ENCODE measurements at places on chromosomes 2 and 18.
A peak's percentile ranks its signal among the peaks of the same experiment; 100 is the strongest.

GRCh38 chr2:41735476-41735875 is 312.3 kb upstream of the PKDCC start:
- no peak for DNase-seq

DNA sequence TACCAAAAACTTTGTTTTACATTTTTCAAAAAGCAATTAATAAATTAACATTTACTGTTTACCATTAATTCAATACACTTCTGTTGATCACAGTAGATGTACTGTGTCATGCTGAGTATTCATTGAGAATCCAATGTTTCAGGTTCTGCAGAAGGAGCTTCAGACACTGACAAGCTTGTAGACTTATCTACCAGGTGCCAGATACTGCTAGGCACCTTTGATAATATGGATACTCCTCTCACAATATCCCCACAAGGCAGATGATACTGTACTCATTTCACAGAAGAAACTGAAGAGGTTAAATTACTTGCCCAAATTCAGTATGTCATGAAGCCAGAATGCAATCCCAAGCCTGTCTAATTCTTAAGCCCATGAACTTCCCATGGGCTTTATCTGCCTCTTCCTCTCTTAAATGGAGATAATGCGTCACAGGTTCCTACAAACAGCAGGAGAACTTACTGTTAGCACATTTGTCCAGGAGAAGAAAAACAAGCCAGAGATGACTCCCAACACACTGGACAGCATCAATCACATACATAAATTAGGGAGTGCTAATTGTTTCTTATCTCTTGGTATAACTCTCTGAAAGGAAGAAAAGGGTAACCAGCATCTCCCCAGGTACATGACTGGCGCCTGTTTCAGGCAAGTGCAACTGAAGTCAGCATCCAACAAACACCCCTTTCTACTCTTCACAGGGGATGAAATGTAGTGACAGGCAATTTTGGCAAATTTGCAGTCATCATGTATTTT is 27.4 kb downstream of the ITSN2 start:
- no peak for DNase-seq

- no peak for DNase-seq
Measured at GRCh38 chr2:67984600-67984999, 78.2 kb downstream of the C1D start.

DNA sequence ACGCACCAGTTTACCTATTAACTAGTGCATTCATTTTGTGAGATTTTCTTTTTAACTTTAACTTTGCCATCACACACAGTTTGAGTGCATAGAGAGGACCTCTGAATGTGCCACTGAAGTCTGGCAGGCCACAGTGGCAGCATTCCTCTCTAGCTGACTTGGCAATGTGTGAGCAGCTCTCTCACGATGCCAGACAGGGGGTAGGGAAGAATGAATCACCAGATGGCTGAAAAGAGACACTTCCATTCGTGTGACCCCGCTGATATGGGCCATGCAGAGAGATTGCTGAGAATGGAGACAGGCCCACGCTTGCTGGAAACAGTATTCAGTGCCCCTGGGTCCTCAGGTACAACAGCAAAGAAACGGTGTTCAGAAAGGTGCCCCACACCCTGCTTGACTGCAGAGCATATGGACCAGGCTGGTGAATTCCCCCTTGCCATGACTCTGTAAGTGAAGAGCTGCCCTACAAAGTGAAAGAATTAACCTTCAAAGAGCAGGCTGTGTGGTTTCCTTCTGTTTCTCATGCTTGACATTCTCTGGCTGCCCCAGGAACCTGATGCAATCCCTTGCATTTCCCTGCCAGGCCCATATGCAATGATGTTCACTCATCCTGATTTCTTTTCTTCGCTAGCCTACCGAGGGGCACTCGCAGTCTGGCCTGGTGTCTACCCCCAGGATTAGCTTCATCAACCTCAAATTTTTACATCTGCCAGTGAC is 236.1 kb downstream of the CDH20 start:
- DNase-seq, result no peak

DNA sequence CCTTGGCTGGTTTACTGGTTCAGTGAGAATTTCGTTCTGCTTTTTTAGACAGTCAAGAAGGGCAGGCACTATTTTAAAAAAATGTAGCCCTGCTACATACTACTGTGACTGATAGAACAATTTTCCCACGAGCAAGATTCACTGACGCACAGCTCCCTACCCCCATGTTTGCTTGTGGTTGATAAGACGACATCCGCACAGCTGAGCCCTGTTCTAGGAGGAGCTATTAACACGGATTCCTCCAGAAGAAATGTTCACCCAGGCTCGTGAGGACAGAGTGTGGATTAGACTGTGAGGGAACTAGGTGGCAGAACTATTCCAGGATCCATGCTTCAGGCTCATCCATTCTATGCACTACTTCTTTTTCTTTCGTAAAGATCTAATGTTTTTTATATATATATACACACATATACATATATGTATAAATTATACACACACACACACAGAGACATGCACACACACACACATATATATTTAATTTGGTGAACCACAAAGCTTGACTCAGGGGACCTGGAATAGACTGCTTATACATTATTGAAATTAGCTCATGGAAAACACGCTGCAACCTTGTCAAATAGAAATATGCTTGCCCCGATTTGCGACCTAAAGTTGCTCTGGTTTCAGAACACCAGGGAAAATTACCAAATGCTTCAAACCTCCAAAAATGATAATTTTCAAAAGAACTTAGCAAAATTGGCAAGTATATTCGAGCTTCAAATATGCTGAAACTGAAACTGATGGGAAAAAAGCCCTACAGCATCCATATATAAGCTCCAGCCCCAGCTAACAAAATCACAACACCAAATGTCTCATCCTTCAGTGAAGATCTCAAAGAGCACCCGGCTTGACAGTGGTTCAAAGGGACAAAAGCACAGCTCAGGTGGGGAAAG is 370.4 kb downstream of the SOCS6 start:
- DNase-seq, result no peak

GRCh38 chr2:26246818-26247217 is 2.1 kb downstream of the HADHB start:
- no peak for DNase-seq

- no peak for DNase-seq
Measured at GRCh38 chr2:55010915-55011314, 39.3 kb downstream of the RTN4 start.

DNA sequence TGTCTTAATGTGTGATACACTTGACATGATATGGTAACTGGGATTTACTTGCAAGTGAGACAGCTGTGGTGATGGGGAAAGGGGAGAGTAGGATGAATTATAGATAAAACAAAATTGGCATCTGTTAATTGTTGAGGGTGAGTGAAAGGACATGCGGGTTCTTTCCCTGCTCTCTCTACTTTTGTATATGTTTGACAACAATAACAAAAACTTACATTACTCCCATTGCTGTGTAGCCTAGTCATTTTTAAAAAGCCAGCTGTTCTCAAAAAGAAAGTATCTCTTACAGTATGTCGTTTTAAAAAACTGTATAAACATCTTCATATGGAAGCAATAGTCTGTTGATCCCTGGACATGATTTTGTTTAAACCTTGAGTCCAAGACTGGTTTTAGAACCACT is 117.6 kb downstream of the MYO1B start:
- DNase-seq, result no peak

GRCh38 chr2:121479882-121480522 is 50.7 kb upstream of the RNU4ATAC start:
- DNase-seq, result no peak

GRCh38 chr18:67239826-67240225 is 276.7 kb downstream of the DSEL start:
- DNase-seq, result no peak

GRCh38 chr2:34985474-34985873 is 1370.1 kb upstream of the CRIM1 start:
- no peak for DNase-seq

- no peak for DNase-seq
Measured at GRCh38 chr2:1854729-1855547, 110.6 kb upstream of the PXDN start.

DNA sequence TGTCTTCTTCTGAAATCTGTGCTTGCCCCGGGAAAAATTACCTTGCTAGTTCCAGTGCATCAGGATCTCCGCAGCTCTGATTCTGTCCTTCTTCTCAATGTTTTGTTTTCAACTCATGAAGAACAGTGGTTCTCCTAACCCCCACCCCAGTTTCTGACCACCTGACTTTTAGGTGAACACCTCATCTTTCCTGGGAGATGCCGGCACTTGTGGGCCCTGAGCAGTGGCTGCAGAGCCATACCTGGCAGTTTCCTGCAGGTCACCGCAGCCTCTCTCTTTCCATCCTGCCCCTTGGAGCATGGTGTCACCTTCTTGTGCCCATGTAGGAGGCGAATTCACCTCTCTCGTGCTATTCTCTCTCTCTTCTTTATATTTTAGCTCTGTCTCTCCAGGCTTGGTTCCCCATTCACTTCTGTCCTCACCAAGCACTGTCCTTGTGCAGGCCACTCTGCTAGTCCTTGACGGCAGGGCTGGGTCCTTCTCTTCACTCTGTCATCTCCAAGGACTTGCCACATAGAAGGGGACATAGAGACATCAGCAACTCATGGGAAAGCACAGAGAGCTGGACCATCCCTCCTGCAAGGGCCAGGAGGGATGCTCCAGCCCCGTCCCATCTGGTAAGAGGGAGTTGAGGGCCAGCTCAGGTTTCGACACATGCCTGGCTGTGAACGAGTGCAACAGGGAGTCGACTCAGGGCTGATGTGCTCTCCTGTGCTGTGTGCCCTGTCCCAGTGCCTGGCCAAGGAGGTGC is 59.1 kb downstream of the DDX1 start:
- no peak for DNase-seq

DNA sequence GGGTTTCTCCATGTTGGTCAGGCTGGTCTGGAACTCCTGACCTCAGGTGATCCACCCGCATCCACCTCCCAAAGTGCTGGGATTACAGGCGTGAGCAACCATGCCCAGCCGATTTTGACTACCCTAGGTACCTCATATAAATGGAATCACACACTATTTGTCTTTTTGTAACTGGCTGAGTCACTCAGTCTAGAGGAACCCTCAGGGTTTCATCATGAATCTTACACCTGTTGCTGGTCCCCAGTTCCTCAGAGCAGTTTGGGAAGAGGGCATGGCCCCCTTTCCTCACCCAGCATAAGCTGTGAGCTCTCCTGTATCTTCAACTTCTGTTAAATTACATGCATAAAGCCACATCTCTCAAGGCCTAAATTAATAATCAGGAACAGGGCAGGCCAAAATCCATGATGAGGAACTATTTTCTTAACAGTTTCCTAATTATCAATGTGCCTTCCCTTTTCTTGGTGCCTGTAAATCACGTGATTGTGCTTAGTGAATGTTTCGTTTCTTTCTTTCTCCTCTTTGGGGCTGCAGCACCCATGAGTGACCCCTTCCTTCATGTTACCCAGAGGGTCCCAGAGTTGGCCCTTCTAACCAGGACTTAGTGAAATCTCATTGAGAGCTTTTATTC is 20.9 kb downstream of the DYSF start:
- DNase-seq, result no peak

DNA sequence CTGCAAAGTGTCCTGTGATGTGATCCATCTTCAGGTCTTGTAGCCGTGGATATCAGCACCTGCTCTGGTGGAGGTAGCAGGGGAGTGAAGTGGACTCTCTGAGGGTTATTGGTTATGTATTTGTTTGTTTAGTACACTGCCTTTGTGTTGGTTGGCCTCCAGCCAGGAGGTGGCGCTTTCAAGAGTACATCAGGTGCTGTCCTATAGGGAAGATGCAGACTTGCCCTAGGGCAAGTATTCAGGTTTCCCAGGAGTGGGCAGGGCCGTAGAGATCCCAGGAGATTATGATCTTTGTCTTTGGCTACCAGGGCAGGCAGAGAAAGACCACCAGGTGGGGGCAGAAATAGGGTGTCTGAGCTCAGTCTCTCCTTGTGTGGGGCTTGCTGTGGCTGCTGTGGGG is 411.8 kb downstream of the SOX11 start:
- DNase-seq, result no peak

DNA sequence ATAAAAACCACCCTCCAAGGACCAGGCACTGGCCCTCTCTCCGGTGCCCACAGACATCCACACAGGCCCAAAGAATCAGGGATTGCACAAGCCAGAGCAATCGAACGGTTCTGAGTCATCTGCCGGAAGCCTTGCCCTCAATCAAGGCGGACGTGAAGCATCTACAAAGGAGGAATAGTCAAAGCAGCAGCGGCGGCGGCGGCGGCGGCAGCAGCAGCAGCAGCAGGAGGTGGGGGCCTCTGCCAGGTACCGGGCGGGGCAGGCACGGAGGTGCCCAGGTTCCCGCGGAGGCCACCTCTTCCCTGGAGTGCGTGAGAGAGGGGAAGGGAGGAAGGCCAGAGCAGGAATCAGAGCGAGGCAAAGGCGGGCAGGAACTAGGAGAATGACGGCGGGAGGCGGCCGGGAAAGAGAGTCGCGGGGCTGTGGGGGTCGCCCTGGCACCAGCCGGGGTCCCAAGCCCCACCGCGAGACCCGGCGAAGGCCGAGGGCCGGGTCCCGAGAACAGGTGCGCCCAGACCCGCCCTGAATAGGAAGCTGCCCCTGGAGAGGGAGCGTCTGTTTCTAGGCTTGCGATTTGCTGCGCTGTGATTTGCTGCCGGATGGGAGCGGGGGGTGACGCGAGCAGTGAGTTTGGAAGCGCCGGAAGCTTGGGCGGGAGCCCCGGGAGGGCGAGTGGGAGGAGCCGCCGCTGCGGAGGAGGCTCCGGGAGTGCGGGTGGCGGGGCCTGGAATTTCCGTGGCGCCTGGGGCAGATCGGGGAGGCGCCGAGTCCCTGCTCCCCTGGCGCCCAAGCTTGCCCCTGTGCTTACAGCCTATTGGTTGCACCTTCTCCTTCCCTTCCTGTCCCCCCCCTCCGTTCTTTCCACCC is at the start of gene SERPINB8:
TSS of gene SERPINB8 (plus strand) at position 140 of the 867 bp plus-strand sequence. CDS start 8,228 bp downstream, outside the sequence.
- peak; percentile 65 for DNase-seq

GRCh38 chr2:54434711-54435110 is 21.4 kb upstream of the SPTBN1 start:
- DNase-seq, result no peak

DNA sequence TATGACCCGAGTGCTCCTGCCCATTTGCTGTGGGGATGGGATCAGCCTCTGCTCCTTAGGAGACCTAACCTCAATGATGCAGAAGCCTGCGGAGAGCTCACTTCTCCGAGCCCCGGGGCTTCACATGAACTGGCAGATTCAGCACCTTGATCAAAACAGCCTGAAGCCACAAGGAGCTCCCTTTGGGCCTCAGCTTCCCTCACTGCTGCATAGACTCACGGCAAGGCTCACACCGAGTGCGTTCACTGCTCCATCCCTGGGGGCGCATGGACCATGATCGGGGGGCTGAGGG is 33.0 kb downstream of the CRACDL start:
- no peak for DNase-seq

DNA sequence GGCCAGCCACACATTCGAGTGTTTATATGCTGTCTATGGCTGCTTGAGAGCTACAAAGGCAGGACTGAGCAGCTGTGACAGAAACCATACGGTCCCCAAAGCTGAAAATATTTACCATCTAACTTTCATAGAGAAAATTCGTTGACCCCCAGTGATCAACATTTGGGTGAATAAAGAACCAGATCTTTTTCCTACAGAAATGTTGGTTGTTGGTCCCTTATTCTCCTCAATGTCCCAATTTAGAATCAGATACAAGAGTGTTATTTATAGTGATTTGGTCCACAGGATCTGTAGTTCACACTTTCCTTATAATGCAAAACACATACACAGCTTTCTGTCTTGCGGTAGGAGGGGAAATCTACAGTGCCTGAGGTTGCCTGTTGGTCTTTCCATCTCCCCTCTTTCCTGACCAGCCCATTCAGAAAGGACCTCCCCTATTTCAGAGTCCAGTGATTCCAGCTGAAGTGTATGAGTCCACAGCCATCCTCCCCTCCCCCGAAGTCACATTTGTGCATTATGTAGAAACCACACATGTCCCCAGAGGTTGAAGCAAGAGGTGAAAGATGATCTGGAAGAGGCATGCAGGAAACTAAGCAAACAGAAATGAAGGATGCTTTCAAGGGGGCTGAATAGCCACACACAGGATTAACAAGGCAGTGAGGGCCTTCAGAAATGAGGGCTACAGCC is 61.9 kb downstream of the SPRED2 start:
- no peak for DNase-seq
